K562 (cell line): ENCODE measurements at places on chromosomes 4 and X. TPM values are rescaled to one million over a fixed set of nuclear protein-coding genes. Genes with fewer than 3 reads are reported as not detected.

DNA sequence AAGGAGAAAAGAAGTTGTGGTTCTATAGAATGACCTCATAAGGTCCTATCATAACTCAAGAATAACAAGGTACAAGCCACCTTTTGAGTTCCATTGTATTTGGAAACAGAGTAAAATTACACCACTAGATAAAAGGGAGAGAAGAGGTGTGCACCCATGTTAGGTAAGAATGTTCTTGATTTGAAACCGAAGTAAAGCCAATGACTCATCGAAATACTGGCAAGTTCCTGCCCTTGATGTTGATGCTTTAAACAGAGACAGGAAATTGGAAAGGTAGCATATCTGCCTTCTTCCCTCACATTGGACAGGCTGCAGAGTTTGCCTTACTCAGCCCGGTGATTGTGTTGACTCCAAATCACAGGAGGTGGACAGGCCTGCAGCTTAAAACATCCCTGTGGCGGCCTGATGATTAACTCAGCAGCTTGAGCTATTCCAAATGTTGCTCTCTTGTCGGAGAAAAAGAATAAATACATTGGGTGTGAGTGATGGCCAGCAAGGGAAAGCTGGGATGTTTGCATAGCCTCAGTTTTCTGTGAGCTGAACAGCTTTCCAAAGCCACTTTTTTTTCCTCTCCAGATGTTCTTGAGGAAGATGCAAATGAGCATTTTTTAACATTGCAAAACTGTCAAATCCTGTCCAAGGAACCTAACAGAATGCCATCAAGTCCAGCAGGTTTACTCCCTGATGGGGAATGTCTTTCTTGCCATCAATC, 321.1 kb downstream of the NKX6-1 start:
- DNase-seq: no peak

- no peak for DNase-seq
Measured at GRCh38 chr4:158805635-158806471, 37.0 kb downstream of the FNIP2 start.

DNA sequence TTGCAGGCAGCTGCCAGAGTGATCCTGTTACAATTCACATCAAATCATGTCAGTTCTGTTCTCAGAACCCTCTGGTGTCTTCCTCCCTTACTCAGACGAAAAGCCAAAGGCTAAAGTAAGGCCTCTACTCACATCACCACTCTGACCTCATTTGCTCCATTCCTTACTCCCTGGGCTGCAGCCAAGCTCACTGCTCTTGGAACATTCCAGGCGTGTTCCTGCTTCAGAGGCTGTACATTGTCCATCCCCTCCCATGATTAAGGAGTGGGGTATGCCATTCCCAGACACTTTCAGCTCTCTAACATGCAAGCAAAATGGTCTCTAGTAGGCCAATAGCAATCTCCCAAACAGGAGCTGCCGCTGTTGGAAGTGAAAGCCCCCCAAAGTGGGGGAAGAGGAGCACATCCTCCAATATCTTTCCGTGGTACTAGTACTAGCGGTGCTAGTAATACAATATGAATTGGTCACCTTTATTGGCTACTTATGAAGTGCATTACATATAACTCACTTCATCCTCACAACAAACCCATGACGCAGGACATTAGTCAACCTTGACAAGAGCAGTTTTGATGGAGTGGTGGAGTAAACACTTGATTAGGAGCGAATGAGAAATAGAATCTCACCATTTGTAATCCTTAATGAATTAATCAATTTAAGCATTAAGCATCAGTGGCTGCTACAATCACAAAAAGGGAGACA, 15.0 kb downstream of the GAB3 start:
- DNase-seq: no peak

DNA sequence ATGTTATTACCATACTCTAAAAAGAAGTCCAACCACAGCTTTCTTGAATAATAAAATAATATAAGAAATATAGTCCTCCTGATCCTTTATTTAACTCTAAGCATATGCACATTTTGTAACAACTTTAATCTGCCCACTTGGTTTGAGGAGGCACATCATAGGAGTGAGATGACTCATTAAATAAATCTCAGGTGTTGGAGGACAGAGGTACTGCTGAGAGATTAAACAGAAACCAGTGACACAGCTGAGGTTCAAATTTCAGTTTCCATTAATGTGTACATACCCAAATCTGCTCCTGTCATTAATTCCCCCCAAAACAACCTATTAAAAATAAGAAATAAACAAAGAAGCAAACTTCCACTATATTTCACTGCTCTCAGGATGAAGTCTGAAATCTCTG, 211.0 kb downstream of the KCTD8 start:
- no peak for DNase-seq

The DUSP21 gene
- 0.85 and 1.3 TPM in 2 replicates for total RNA-seq

GRCh38 chr4:38688676-38689355, 24.8 kb downstream of the KLF3 start:
- DNase-seq: no peak

GRCh38 chr4:74092957-74093356, 6.0 kb downstream of the CXCL2 start:
- no peak for DNase-seq

The MAGEA1 gene
- 43.5 and 44.1 TPM in 2 replicates for total RNA-seq

- DNase-seq: no peak
Measured at GRCh38 chr4:65880594-65880993, 210.3 kb upstream of the EPHA5 start.

GRCh38 chr4:102612824-102613366, 111.7 kb downstream of the NFKB1 start:
- DNase-seq: no peak

The KLHL15 gene
- 10.3 and 10.7 TPM in 2 replicates for total RNA-seq

GRCh38 chr4:139782926-139783522, 117.4 kb downstream of the MGST2 start:
- no peak for DNase-seq

The NUDT10 gene
- not detected in 2 replicates for total RNA-seq

DNA sequence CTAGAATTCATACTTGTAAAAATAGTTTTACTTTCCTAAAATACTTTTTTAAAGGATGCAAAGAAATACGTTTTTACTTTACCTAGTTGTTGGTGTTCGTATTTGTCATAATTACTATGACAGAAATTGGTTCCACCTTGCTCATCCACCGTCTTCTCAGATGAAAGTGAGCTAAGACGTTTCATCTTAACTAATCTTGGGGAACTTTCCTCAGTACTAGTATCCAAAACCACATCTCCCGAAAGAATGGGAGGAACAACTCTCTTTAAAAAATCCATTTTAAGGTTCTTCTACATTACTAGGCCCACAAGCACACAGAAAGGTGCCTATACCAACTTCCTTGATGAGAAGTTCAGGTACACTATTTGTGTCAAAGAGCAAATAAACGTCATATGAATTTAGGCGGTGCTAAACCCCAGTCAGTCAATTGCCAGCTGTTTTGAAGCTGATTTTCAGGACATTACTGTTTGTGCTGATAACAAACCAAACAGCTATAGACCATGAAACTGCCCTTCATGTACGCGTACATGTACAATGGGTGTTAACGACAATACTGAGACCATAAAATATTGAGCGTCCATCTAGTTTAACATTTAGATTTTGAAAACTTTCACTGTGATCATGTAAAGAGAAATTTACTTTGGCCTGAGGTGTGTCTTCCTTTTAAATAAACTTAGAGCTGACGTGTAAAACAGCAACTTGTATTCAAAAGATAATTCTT, 99.1 kb downstream of the FRYL start:
- DNase-seq: peak; percentile 48

DNA sequence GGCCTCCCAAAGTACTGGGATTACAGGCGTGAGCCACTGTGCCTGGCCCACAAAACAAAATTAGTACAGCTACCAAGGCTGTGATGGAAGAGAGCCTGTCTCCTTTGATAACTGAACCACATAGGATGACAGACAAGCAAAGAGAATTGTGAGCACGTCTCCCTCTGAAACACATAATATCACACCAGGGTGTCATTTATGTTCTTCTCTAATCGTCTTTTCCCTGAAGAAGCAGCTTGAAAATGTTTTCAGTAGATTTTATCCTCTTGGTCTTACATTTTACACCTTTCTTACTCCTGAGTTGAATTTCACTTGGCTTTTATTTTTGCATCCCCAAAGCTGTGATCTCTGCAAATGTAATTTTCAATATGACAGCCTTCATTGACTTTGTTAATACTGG, 67.8 kb downstream of the TENM3 start:
- no peak for DNase-seq

DNA sequence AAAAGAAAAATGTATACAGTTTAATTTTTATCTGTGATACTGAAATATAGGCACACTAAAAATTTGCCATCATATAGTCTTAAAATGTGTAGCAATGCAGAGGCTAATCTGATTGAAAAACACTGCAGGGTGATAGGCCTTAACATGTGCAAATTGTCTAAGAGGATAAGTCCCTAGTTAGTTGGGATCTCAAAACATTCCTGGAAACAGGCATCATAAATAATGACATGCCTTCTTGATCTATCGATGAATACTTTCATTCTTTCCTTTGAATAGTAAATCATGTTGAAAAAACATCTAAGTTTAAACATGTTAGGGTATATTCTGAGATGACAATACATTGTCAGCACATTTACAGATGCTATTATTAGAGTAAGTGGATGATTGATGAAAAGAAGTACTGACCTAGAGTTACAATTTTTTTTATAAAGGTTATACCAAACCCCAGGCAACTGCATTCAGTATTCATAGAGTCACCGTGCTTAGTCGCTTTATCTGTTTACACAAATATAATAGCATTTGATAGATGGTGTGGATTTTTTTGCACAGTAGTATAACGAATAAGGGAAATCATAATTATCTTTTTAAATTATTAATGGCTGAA, 668.2 kb upstream of the ADGRL3 start:
- DNase-seq: no peak

GRCh38 chr4:31783311-31783710, 1063.1 kb downstream of the PCDH7 start:
- no peak for DNase-seq

The CSAG3 gene
- 12.3 and 12.7 TPM in 2 replicates for total RNA-seq

- DNase-seq: no peak
Measured at GRCh38 chr4:141580523-141580922, 55.9 kb upstream of the IL15 start.
